Stimulated activated memory B cell treated with anti-CD40 and anti-IgM and Interleukin-4, amounts not matched to agents 10 μg/mL and 1 μg/mL and 100 μg/mL, for 72 hours (primary cell): ENCODE measurements at places on chromosomes 5 and 9.
A peak's percentile ranks its signal among the peaks of the same experiment; 100 is the strongest.

- no peak for ATAC-seq
Observed at GRCh38 chr9:107266624-107267368, 16.3 kb upstream of the RAD23B start.

- peak; percentile 71 for ATAC-seq
Observed at GRCh38 chr9:137205126-137206069, at the start of the genes NDOR1 and TMEM203. Gene NDOR1 (plus strand): TSS chr9:137205700. CDS start chr9:137205778, 78 bp downstream. Gene TMEM203 (minus strand): TSS chr9:137205648. CDS start chr9:137205414, 234 bp downstream.

DNA sequence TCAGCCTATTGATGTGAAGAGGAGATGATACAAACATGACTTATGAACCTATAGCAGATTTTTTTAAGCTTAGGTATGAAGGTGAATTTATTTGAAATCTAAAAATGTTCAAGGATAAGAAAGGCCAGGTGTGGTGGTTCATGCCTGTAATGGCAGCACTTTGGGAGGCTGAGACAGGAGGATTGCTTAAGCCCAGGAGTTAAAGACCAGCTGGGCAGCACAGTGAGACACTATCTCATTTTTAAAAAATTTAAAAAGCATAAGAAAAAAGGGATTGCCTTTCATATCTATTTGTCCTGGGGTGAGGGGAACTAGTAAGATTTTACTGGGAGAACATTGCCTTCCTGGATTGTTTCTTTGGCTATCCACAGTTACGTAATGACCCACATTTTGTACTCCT lies 40.8 kb upstream of the SRP19 start:
- ATAC-seq = no peak

- ATAC-seq = no peak
Observed at GRCh38 chr9:106757514-106757913, 105.5 kb upstream of the ZNF462 start.

GRCh38 chr5:168964182-168964581 lies 336.8 kb downstream of the SLIT3 start:
- no peak for ATAC-seq

- peak; percentile 35 for ATAC-seq
Observed at GRCh38 chr9:36987891-36988290, 46.2 kb downstream of the PAX5 start.

DNA sequence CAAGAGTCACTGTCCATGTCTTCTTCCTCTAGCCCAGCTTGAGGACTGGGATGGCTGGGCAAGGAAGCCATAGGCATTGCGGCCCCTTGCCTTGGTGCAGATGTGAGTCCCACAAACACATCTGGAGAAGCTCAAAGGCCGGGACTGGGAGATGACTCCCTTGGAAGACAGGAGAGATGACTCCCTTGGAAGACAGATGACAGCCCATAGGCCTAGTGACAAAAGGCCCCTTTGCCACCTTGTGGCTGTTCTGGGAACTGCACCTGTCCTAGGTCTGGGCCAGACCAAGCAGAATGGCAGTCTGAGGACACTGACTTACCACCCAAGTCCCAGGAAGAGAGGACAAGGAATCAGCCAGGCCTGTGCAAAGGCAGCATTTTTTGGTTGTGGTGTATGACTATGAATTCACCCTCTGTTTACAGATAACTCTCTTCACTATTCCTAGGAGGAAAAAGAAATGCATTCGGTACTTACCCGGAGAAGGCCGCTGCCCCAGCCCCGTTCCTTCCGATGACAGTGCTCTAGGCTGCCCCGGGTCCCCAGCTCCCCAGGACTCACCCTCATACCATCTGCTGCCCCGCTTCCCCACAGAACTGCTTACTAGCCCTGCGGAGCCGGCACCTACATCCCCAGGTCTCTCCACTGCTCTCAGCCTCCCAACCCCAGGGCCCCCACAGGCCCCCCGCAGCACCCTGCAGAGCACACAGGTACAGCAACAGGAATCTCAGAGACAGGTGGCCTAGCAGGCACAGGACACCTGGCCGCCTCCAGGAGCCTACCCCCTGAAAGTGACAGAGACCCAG lies 30.8 kb downstream of the SKP1 start:
- peak; percentile 88 for ATAC-seq

- ATAC-seq = no peak
Observed at GRCh38 chr5:34648840-34649158, 7.3 kb upstream of the RAI14 start.

DNA sequence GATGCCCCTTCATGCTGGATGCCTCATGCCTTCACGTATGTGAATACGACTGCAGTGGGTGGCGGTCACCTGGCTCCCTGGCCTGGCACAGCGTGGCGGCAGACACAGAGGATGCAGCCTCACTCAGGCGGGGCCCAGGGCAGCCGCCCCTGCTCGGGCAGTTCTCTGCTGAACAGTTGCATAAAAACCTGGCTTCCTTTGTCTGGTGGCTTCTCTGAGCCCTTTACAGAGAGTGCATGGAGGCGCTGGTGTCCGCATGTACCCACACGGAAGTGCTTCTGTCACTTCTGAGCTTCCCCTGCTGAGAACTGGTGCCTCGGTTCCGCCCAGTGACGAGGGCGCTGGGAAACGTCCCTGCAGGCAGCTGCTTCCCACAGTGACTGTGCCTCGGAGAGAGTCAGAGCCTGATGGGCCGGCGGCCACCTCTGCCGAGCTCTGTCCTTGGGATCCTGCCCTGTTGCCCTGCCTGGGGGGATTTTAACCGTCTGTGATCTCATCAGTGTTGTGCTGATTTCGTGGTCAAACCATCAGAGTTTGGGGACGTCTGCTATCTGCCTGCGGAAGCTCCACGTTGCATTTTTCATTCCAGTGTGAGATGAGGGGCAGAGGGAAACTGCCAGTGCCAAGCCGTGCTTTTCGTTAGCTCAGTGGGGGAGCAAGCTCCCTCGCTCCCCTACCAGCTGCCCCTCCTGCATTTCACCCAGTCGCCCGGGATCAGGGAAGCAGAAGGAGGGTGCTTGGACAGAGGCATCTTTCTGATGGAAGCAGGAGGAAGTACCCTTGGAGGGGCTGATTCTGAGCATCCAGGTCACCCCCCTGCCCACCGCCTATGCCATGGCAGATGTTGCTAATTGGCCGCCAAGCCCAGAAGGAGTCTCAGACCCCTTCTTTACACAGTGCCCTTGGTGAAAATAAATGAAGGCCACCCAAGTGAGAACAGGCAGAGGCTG lies 153.0 kb upstream of the COL5A1 start:
- no peak for ATAC-seq

DNA sequence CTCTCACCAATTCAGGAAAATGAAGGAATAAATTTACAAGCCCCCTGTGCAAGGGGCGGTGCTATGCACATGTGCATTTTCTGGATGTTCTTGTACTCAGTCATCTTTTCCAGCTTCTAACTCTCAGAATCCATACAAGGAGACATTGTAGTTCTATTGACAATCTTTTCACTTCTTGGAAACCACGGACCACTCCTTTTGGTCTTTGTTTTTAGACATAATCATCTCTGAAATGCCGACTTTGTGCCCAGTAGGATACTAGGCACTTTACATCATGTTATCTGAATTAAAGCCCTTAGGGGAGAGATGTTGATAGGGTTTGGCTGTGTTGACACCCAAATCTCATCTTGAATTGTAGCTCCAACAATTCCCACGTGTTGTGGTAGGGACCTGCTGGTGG lies 322.6 kb upstream of the WWC1 start:
- ATAC-seq = no peak

DNA sequence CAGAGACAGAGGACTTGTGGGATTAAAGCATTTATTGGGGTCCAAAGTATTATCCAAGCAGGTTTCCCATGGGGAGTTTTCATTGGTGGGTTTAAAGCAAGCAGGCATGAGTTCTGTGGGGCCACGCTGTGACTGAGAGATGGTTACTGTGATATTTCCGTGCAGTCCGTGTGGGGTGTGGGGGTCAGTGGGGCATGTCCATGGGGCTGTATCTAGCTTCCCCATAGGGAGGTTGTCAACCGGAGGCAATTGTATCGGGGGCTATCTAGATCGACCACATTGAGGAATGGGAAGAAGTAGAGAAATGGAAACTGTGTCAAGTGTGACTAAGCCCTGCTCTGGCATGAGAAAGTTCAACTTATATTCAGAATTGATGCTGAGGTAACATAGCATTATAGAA lies 7.1 kb upstream of the RPS23 start:
- ATAC-seq = no peak

DNA sequence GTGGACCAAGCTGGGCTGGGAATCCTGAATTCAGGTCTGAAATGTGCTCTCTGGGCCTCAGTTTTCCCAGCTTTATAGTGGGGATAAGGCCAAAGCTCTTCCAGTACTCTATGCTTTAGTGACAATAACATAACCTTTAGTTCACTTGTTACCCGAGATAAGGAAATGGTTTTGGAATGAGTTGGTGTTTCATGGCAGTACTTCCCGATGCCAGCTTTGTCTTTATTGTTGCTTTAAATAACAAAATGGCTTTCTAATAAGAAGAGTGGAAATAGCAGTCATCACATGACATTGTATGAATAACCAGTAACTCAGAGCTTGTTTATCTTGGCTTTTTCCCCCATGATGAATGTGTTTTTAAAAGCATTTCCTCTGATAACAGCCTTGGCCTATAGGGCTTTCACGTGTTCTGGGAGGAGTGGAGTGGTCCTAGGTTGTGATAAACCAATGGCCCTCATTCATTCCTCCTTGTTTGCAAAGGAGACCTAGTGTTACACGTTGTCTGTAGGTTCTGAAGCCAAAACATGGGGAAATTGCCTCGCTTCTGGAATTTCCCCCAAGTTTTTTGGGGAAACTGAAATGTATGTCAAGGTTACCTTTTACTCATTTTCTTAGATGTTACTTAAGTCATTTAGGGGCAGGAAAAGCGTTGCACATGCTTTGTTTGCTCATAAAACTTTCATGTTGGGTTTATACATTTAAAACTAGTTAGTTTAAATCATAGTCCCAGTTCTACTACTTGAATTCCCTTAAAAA lies 53.7 kb downstream of the ZNF618 start:
- no peak for ATAC-seq

GRCh38 chr5:1765141-1765879 lies 34.3 kb downstream of the MRPL36 start:
- no peak for ATAC-seq

DNA sequence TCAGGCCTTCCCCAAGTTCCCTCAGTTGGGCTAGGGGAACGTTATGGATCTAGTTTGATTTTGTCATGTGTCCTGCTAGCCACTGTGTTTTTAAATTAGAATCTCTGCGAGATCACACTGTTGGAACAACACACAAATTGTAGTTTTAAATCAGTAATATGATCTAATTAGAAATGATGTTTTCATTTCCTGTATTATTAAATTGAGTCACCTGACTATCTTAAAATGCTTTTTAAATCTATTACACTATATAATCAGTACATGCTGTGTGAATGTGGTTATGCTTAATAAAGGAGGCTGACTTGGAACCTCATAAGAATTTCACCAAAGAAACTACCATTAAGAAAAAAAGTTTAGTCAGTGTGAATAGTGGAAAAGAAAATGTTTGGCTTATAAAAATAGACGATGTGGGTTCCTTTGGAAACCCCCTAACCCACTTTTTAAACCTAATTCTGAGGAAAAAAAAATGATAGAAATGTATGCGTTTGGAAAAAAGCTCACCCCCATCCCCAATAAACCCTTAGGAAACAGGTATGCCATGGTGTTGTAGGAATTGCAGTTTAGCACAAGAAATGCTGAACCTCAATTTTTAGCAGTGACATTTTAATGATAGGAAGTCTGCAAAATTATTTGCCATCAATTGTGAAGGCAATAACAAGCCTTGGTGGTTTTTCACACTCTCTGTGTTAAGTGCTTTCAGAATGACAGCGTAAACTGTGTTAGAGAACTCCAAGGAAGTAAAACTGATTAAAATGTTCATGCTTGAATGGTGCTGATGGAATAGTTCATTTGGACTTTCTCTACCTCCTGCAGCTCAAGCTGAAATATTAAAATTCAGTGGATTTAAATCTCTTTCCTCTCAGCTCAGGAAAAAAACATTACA lies 59.0 kb downstream of the TLE4 start:
- ATAC-seq = peak; percentile 57

DNA sequence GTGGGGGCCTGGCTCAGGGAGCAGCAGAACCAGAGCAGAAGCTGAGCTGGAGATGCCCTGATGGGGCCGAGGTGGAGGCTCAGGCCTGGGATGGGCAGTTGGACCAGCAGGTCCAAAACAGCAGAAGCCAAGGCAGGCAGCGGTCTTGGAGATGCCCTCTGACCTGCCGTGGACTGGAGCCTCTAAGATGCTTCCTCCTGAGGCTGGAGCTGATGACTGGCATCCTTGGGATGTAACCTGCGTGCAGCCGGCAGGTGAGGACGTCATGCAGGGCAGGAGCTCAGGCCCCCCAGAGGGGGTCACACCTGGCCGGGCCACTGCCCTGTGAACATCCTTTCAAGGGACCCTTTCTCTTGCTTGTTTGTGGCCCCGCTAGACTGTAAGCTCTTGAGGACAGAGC lies 162.0 kb downstream of the RGS3 start:
- ATAC-seq = no peak

DNA sequence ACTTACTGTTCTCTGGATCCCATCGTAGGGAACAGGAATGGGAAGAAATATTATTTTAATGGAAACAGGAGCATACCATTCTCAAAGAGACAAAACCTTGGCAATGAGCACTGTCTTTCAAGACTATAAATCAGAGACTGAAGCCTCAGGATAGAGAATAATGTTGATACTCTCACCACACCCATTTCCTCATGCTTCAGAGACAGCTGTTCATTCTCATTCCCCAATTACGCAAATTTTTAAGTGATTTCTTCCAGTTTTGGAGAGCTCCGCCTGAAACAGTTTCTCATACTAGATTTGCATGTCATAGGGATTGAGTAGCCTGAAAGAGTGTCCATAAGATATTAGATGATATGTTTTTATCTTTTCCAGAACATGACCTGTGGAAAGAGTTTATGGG lies 290.5 kb upstream of the RASA1 start:
- no peak for ATAC-seq

DNA sequence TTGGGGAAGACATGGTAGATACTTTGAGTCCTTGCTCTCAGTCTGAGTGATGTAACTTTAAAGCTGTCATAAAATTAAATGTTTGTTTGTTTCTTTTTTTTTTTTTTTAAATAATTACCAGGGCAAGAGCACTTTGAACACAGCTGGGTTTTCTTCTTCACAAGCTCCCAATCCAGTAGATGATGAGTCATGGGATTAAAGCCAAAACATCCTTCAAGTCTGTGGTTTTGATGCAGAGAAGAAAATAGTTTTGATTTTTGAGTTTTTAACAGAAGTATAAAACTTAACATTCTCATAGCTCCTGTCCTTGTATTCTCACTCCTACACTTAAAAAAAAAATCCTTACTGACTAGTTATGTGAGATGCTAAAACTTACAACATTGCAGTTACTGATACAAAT lies 34.8 kb upstream of the IL31RA start:
- ATAC-seq = no peak

- ATAC-seq = no peak
Observed at GRCh38 chr9:20707708-20708107, 23.6 kb downstream of the FOCAD start.

DNA sequence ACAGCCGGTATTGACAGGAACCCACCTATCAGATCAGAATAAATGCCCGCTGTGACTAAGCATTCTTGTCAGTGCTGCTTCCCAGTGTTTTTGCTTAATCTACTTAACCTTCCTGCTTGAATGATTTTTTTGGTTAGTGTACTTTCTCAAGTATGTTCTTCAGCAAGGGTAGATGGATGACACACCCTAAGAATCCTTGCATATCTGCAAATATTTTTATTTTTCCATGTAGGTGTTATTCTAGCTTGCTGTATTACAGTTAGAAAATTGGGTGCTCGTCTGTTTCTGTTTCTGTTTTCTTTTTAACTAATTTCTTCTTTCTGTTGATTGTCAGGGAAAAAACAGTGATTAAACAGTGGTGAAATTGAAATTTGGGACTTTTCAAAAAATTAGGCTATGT lies 64.5 kb downstream of the SEC61B start:
- ATAC-seq = no peak

GRCh38 chr5:90549729-90550275 lies 8.8 kb upstream of the ADGRV1 start:
- ATAC-seq = no peak
